Effector memory CD4-positive, alpha-beta T cell (primary cell): ENCODE measurements at places on chromosomes 5 and 9.

DNA sequence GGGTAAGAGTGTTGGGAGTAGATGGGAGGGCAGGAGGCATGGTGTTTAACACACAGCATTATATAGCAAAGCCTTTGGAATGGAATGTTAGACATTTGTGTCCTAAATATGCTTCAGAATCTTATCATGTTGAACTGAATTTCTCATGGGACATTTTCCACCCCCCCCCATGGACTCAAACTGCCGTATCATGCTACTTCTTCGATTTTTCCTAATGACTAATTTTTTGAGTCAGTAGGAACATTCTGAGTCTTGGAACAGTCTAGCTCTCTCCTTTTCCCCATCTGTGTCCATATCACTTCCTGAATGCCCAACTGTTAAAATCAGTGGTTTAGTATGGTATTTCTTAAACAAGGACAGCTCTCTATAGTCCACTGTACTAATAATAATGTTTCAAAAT is 380.6 kb downstream of the TLE4 start:
- H3K27me3 ChIP-seq, result no peaks in the 10 kb centered on the region
- no peak overlapping the region for H3K4me3 ChIP-seq
- no peak overlapping the region for H3K27ac ChIP-seq

GRCh38 chr9:114893221-114894010 is 37.0 kb downstream of the TNFSF8 start:
- H3K36me3 ChIP-seq, result no peaks in the 10 kb centered on the region
- no peak for DNase-seq
- H3K27me3 ChIP-seq, result no peaks in the 10 kb centered on the region

DNA sequence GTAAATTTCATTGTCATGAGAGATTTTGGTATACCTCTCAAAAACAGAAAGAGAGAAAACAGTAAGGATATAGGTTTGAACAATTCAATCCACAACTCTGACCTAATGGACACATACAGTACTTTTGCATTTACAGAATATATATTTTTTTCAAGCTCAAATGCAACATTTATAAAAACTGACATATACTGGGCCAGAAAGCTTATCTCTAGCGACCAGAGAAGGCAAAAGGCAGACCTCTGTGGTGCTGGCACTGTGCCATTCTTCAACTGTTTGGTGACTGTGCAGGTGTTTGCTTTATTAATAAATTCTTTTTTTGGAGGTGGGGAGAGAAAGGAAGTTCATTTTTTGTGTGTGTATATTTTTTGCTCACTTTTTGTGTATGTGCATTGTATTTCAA is 6.0 kb upstream of the PLAC8L1 start:
- H3K36me3 ChIP-seq, result peaks cover 22% of the 10 kb centered on the region
- no peak overlapping the region for H3K27ac ChIP-seq
- no peaks in the 10 kb centered on the region for H3K27me3 ChIP-seq
- H3K4me3 ChIP-seq, result no peak overlapping the region

- no peaks in the 10 kb centered on the region for H3K36me3 ChIP-seq
- no peak overlapping the region for H3K4me3 ChIP-seq
- H3K4me1 ChIP-seq, result no peaks in the 10 kb centered on the region
- H3K27ac ChIP-seq, result no peak overlapping the region
- DNase-seq, result no peak
Observed at GRCh38 chr5:175351126-175351525, 92.9 kb downstream of the DRD1 start.

- H3K4me1 ChIP-seq, result peaks cover 12% of the 10 kb centered on the region
- DNase-seq, result no peak
- H3K27me3 ChIP-seq, result no peaks in the 10 kb centered on the region
- no peak overlapping the region for H3K4me3 ChIP-seq
Observed at GRCh38 chr5:176995896-176996767, 10.4 kb downstream of the UIMC1 start.

- H3K27me3 ChIP-seq, result no peaks in the 10 kb centered on the region
- H3K36me3 ChIP-seq, result no peaks in the 10 kb centered on the region
- no peak overlapping the region for H3K27ac ChIP-seq
- no peak overlapping the region for H3K4me3 ChIP-seq
- no peaks in the 10 kb centered on the region for H3K4me1 ChIP-seq
Observed at GRCh38 chr9:131116281-131117120, 8.9 kb upstream of the NUP214 start.

DNA sequence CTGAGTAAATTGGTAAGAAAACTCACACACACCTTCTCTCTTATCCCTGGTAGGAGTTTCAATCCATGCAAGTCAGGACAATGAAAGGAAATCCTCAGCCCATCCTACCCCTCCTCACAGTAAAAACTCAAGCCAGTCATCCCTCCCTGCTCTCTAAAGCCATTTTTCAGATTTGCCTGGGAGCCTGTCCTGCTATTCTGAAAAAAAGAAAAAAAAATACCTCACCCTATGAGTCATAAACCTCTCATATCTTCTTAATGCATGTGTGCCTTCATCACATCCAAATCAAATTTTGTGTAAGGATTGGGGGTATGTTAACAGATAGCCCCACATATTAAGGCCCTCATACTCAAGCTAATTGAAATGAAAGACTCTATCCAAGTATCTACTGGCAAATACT is 14.1 kb downstream of the UGT3A2 start:
- no peak overlapping the region for H3K27ac ChIP-seq
- no peaks in the 10 kb centered on the region for H3K27me3 ChIP-seq
- no peaks in the 10 kb centered on the region for H3K36me3 ChIP-seq
- DNase-seq, result no peak
- no peaks in the 10 kb centered on the region for H3K4me1 ChIP-seq

DNA sequence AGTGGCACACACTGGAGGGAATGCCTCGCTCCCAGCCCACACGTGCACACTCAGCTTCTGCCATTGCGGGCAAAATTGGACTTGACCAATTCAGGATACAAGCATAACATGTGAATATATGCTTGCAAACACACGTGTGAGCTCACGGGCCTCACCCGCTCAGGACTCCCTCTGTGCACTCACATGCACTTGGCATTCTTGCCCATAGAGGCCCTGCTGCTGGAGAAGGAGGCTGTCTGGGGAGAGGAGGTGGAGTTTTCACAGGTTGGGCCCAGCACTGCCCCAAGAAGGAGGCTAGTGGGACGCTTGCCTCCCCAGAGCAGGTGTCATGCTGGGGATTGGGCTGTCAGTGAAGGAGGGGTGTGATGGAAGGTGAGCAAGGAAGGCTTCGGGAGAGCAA is 1.7 kb downstream of the MYMK start:
- no peaks in the 10 kb centered on the region for H3K4me1 ChIP-seq
- no peak overlapping the region for H3K4me3 ChIP-seq
- no peaks in the 10 kb centered on the region for H3K27me3 ChIP-seq
- H3K27ac ChIP-seq, result no peak overlapping the region
- no peaks in the 10 kb centered on the region for H3K36me3 ChIP-seq
- no peak for DNase-seq

- H3K4me1 ChIP-seq, result no peaks in the 10 kb centered on the region
- H3K27ac ChIP-seq, result no peak overlapping the region
- no peaks in the 10 kb centered on the region for H3K27me3 ChIP-seq
- H3K4me3 ChIP-seq, result no peak overlapping the region
- H3K36me3 ChIP-seq, result no peaks in the 10 kb centered on the region
- DNase-seq, result no peak
Observed at GRCh38 chr5:66617226-66617861, 21.2 kb downstream of the MAST4 start.

- H3K4me1 ChIP-seq, result no peaks in the 10 kb centered on the region
- H3K27ac ChIP-seq, result no peak overlapping the region
- H3K27me3 ChIP-seq, result no peaks in the 10 kb centered on the region
- no peaks in the 10 kb centered on the region for H3K36me3 ChIP-seq
- H3K4me3 ChIP-seq, result no peak overlapping the region
Observed at GRCh38 chr5:113632996-113633395, 119.5 kb downstream of the YTHDC2 start.

GRCh38 chr5:160129841-160130240 is 10.6 kb upstream of the PWWP2A start:
- H3K27me3 ChIP-seq, result no peaks in the 10 kb centered on the region
- no peak overlapping the region for H3K27ac ChIP-seq

DNA sequence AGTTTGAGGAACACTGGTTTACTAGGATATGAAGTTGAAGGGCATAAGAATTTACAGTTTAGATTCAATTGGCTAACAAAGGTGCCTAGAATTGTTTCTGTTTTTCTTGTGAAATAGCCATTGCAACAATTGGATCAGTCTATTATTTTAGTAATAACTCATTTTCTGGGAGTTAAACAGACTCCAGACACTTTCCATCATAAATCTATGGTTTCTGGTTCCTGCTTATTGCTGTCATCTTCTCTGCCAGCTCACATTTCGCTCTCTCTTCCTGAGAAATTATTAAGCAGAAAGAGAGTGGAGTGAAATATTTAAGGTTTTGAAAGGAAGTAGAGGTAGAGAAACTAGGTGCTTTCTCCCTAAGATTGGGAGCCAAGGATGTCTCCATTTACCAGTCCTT is 165.1 kb upstream of the PRR16 start:
- no peak overlapping the region for H3K4me3 ChIP-seq
- no peaks in the 10 kb centered on the region for H3K4me1 ChIP-seq
- no peaks in the 10 kb centered on the region for H3K27me3 ChIP-seq
- no peaks in the 10 kb centered on the region for H3K36me3 ChIP-seq
- DNase-seq, result no peak
- H3K27ac ChIP-seq, result no peak overlapping the region

- H3K36me3 ChIP-seq, result no peaks in the 10 kb centered on the region
- H3K27ac ChIP-seq, result no peak overlapping the region
- no peaks in the 10 kb centered on the region for H3K4me1 ChIP-seq
- DNase-seq, result no peak
- no peaks in the 10 kb centered on the region for H3K27me3 ChIP-seq
Observed at GRCh38 chr9:128232528-128233428, 29.6 kb downstream of the DNM1 start.

DNA sequence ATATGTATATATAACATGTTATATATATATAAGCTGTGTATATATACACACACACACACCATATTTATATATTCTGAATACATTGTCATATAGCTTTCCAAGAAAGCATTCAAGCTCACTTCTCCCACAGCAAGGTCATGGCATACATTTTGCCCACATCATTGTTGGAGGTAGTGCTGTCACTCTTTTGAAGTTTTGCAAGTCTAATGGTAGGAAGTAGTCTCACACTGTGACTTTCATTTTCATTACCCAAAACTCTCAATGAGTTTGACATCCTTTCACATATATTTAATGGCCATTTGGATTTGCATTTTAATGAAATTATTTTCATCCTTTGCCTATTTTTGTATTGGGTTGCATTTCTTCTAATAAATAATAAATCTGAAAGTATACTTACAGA is 59.8 kb upstream of the COX7C start:
- no peak overlapping the region for H3K4me3 ChIP-seq
- no peaks in the 10 kb centered on the region for H3K27me3 ChIP-seq
- H3K27ac ChIP-seq, result no peak overlapping the region
- H3K36me3 ChIP-seq, result no peaks in the 10 kb centered on the region
- no peaks in the 10 kb centered on the region for H3K4me1 ChIP-seq
- no peak for DNase-seq

GRCh38 chr5:14229734-14230133 is 86.6 kb downstream of the TRIO start:
- H3K4me3 ChIP-seq, result no peak overlapping the region
- H3K36me3 ChIP-seq, result no peaks in the 10 kb centered on the region
- no peaks in the 10 kb centered on the region for H3K27me3 ChIP-seq

DNA sequence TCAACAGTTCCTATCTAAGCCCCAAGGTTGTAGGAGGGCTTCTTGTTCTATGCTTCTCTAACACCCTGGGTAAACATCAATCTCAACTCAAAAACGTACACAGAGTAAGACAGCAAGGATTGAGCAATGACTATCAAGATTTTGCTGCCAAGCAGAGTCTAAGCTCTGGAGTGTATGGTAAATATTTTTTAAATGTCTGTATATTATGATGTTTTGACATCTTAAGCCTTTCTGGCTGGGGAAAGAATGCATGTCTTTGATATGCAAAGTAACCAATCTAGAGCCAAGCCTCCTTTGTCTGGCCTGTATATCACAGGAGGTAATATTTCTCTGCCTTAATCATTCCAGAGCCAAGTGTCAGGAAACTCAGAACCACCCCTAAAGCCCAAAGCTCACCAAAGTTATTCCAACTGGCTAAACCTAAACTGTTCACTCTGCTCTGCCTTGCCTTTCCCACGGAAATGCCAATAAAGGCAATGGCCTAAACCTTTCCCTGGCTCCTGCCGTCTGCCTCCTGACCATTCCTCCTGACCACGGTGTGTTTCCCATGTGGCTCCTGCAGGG is 45.2 kb downstream of the YIPF5 start:
- no peak overlapping the region for H3K27ac ChIP-seq
- no peaks in the 10 kb centered on the region for H3K27me3 ChIP-seq

GRCh38 chr5:2890011-2890410 is 138.5 kb upstream of the IRX2 start:
- H3K36me3 ChIP-seq, result no peaks in the 10 kb centered on the region
- no peaks in the 10 kb centered on the region for H3K4me1 ChIP-seq
- no peak overlapping the region for H3K4me3 ChIP-seq
- H3K27ac ChIP-seq, result no peak overlapping the region
- no peak for DNase-seq

GRCh38 chr9:125948887-125949596 is 201.9 kb downstream of the PBX3 start:
- no peaks in the 10 kb centered on the region for H3K4me1 ChIP-seq
- no peak overlapping the region for H3K27ac ChIP-seq
- H3K27me3 ChIP-seq, result no peaks in the 10 kb centered on the region
- H3K4me3 ChIP-seq, result no peak overlapping the region
- no peak for DNase-seq

DNA sequence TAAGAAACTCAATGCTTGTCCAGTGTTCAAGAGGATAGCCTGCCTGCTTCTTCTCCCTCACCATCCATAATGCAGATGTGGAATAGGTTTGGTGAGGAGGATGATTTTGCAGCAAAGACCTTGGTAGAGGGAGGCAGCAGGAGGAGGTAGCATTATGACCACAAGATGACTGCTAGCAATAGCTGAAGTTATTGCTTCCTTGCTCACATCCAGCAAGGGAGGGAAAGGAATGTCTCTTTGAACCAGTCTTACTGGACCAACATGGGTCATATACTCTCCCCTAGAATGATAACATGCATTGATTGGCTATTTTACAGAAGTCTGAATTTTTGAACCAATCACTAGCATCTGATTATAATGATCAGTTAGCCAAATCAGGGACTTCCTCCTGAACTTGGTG is 607.6 kb downstream of the EBF1 start:
- no peak overlapping the region for H3K27ac ChIP-seq
- no peak overlapping the region for H3K4me3 ChIP-seq
- no peaks in the 10 kb centered on the region for H3K27me3 ChIP-seq
- DNase-seq, result no peak
- no peaks in the 10 kb centered on the region for H3K36me3 ChIP-seq

DNA sequence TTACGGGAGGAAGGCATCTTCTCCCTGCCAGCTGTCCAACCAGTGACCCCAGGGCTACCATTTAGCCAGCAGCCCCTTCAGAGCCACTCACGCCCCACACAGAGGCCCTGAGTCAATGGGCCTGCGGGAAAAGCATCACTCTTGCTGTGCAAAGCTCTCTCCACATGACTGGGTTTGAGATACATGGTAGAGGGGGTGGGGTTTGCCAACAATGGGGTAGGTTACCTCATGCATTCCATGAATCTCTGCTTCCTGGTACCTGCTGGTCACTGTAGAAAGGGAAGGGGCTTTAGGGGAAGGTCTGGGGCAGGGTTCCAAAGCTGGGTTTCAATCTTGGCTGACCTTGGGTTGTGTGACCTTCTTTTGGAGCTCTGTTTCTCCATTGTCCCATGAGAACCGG is 22.9 kb upstream of the TTLL11 start:
- H3K4me1 ChIP-seq, result no peaks in the 10 kb centered on the region
- no peak overlapping the region for H3K27ac ChIP-seq
- no peaks in the 10 kb centered on the region for H3K36me3 ChIP-seq
- H3K27me3 ChIP-seq, result no peaks in the 10 kb centered on the region
- H3K4me3 ChIP-seq, result no peak overlapping the region
